Cardiac fibroblast (primary cell): ENCODE measurements at places on chromosomes 16 and 17.
A peak's percentile ranks its signal among the peaks of the same experiment; 100 is the strongest.

DNA sequence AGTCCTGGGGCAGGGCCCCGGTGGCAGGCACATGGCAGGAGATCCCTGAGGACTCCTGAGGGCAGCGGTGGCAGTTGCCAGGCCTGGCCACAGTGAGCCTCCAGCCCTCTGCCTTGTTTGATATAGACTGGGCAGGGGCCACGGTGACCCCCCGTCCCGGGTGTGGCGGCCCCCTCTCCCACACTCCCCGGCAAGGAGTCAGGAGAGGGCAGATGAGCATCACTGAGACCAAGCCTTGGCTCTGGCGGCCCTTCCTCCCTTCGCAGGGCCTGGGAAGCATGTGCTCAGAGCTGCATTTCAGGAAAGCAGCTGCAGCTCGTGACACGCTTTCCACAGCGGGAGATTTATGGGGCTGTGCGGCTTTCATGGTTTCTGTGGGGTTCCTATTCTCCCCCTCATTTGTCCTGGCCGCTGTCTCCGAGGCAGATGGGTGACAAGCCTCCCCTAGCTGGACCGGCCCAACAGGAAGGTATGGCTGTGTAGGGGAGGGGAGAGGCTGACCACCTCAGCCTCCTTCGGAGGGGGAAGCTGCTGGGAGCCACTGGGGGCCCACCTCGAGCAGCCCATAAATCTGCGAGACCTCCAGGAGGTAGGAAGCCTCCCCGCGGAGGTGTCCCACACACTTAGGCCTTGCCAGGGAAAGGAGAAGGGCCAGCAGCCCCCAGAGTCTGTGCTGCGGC is 211.4 kb downstream of the NTN1 start:
- DNase-seq, result no peak

DNA sequence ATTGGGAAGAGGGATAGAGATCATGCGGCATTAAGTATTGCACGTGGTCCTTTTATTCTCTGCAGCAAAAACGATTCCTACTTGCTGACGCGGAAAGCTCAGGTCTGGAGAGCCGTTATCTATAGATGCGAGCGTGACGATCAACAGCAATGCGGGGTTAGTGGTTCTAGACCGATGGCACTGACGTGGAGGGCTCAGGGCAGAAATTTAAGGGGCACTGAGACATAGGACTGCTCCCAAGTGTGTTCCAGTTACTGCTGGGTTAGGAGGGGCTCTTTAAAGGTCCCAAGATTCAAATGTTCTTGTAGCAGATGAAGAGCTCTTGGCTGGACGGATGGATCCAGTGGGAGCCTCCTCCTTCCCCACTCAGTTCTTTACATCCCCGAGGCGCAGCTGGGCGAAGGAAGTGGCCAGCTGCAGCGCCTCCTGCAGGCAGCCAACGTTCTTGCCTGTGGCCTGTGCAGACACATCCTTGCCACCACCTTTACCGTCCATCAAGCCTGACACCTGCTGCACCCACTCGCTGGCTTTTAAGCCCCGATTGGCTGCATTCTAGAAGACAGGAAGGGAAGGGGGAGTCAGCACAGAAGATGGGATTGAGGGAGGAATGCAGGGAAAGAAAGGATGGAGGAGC is 732 bp upstream of the EXOSC6 start:
- peak; percentile 32 for DNase-seq

DNA sequence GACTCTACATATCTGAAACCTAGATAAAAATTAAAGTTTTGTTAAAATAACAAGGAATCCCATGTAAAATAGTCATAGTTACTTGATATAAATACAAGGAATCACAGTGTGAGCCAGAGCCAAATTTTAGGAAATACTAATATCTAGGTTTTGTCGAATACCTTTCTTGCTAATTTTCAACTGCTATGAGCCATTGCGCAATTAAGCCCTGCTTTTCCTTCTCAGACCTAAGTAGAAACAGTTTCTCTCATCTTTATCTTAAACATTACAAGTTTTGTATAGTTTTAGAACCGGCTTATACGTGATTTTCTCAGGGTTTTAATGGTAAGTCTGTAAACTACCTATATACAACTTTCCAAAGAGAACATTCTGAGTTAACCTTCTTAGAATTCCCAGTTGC is 157.4 kb upstream of the NOG start:
- DNase-seq, result no peak

- no peak for DNase-seq
These were observed 13.6 kb downstream of the CDRT4 start for GRCh38 chr17:15453782-15454181.

- no peak for DNase-seq
These were observed 44.8 kb downstream of the C16orf82 start for GRCh38 chr16:27111486-27111885.

- no peak for DNase-seq
These were observed 32.1 kb downstream of the NKD1 start for GRCh38 chr16:50580180-50580798.

GRCh38 chr16:69497876-69498596 is 67.7 kb upstream of the NFAT5 start:
- DNase-seq, result no peak

DNA sequence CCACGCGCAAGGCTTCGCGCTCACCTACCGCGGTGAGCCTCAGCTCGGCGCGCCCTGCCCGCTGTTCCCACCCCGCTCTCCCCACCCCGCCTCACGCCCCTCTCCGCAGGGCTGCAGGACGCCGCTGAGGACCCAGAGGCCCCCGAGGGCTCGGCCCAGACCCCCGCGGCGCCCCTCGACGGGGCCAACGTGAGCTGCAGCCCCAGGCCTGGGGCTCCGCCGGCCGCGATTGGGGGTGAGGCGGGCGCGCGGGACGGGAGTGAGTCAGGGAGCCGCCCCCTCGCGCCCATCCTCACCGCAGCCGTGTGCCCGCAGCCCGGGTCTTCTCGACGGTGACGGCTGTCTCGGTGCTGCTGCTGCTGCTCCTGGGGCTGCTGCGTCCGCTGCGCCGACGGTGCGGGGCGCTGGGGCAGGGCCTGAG is 1.9 kb upstream of the PAQR4 start:
- DNase-seq, result no peak

DNA sequence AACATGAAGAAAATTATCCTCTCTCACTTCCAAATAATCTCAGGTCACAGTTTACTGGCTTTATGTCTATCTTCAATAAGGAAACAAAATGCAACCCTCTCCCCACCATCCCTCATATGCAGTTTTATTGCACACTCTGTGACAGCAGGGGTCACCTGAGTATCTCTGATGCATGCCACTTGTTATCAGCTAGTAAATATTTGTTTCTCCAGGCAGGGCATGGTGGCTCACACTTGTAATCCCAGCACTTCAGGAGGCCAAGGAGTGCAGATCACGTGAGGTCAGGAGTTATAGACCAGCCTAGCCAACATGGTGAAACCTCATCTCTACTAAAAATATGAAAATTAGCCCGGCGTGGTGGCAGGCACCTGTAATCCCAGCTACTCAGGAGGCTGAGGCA is 61.1 kb downstream of the ADAMTS18 start:
- DNase-seq, result no peak

DNA sequence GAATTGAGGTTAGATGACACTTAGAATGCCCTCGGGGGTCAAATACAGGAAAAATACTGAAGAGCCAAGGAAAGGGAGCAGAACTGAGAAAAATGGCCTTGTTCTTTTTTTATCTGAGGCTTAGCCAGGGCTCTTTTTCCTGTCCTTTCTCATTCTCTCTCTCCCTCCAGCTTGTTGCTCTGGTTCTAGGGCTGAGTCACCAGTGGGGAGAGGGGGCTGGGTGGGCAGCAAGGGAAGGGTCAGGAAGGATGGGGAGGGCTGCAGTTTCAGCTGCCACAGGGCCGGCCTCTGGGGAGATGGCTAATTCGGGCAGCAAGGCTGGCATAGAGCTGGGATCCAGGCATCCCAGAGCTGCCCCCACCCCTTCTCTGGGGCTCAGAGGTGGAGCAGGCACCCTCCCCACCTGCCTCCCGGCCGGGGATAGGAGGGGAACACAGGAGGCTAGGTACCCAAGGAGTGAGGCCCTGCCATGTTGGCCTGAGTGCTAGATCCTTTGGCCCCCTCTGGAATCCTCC is 3.9 kb downstream of the ITGA3 start:
- peak; percentile 56 for DNase-seq

DNA sequence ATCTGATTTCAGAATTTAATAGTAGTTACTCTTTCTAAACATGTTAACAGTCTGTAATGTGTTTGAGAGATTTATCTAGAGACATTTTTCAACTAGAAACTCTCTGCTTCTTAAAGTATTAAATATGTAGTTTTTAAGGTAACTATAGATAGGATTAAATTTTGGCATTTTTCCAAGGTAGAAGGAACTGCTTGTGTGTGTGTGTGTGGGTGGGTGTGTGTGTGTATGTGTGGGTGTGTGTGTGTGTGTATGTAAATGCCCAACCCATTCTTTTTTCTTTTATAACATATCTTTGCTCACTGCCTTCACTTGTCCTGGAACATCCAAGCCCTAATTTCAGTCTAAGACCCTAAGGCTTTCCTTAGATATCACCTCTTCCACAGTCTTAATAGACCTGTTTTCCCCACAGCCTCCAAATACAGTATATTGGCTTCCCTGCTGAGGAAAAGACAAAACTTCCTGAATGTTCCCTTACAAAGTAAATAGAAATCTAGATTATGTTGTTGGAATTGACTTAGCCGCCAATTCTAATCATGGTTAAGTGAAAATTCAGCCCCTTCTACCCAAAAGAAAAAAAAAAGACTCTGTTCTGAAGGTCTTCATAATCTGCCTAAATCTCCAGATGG is 33.5 kb downstream of the NUP93 start:
- no peak for DNase-seq

GRCh38 chr16:5639531-5639930 is 541.9 kb upstream of the EEF2KMT start:
- no peak for DNase-seq
